ENCODE measurements at places on chromosomes 5 and 9. TPM values are rescaled to one million over a fixed set of nuclear protein-coding genes. Genes with fewer than 3 reads are reported as not detected.

GRCh38 chr5:9869616-9870288 is 239.6 kb upstream of the TAS2R1 start:
- DNase-seq, result no peak

GRCh38 chr5:124262470-124262869 is 484.0 kb downstream of the ZNF608 start:
- DNase-seq, result peak; percentile 8

C9orf50 gene
- not detected for total RNA-seq

DNA sequence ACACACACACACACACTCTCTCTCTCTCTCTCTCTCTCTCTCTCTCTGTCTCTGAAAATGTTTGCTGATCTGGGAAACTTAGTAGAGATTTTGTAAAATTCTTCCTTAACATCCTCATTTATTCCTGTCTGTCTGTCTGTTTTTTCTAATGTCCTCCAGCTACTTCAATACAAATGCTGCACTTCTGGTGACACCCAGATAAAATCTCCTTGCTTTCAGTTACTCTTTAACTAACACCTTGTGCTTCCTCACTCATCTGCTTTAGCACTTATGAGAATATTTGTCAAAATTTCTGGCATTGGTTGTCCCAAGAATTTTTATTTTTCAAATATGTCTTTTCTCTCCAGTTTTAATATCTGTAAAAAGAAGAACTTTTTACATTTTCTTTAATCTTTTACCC is 35.0 kb upstream of the ARRDC3 start:
- DNase-seq, result no peak

DNA sequence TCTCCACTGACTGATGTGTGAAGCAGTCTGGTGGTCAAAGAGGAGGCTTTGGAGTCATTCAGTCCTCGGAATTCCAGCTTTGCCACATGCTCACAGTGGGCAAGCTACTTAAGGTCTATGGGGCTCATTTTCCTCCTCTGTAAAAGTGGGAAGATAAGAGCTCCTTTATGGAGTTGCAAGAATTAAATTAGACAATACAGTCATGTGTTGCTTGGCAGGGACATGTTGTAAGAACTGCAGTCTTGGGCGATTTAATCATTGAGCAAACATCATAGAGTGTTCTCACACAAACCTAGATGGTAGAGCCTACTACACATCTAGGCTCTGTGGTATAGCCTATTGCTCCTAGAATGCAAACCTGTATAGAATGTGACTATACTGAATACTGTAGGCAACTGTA is 253.9 kb downstream of the SH3GL2 start:
- no peak for DNase-seq

PIP5K1B gene
- 2.4 TPM for total RNA-seq

DNA sequence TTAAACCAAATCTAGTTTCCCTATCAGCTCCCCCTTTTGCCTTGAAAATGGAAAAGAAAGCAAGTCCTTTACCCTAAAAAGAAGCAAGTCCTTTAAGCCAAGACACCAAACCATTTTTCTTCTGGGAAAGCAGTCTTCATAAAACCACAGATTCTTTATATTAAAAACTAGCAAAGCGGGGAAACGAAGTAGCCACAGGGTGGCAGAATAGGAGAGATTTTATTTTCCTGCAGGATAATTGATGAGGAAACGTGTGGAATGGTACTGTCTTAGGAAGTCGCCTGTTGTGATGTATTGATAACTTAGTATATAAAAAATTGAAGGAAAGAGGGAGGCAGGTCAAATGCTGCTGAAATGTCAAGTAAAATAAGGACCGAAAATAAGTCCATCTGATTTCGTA is 41.1 kb downstream of the ZNF883 start:
- DNase-seq, result peak; percentile 13

Measured in H7 (cell line).